ENCODE measurements at places on chromosomes 1 and 21.

DNA sequence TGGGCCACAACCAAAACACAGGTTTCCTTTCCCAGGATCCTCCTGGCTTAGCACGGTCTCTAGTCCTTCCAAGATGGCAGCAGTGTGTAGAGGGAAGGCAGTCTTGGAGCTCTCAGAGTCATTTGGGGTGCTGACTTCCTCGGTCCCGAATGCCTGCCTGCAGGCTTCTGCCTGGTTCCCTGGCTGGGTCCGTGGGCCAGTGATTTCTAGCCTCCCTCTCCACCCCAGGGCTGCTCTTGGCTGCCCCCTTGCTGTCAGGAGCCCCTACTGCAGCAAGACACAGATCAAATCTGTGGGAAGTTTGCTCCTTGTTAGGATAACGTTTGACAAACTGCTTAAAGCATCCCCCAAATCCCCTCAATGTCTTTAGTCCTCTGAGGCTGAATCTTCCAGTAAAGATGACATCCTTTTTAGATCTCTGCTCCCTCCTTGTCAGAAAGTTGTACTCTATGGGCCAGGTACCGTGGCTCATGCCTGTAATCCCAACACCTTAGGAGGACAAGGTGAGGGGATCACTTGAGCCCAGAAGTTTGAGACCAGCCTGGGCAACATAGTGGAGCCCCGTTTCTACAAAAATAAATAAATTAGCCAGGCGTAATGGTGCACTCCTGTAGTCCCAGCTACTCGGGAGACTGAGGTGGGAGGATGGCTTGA, 272.5 kb downstream of the RRAGC start:
- peak; percentile 82 for DNase-seq

- no peak for DNase-seq
Observed at GRCh38 chr1:192418552-192419285, 101.9 kb downstream of the RGS21 start.

DNA sequence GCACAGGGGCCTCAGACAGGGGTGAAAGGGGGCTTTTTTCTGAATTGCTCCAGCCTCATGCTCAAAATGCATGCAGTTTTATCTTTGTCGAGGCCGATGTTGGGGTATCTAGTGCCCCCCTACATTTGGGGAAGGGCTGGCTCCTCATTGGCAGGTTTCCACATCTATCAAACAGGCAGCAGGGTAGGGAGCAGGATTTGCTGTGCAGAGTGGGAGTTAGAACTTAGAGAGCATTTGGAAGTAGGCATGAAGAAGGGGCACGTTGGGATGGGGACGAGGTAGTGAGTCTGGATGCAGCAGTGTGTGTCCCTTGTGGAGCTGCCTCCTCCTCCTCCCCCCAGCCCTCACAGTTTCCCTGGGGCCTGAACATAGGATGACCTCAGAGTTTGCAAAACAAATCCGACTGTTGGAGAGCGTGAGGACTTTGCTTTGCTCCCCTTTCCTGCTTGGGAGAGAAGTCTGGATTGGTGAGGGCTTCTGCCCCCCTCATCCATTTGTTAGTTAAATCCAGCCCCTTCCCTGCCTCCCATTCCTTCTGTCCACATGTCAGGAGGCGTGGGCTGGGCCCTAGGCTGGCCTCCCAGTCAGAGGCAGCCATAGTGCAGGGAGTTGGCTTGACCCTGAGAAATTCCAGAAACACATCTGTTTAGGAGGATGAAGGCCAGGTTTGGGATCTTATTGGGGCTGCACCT, 36.9 kb upstream of the GPR37L1 start:
- peak; percentile 57 for DNase-seq

DNA sequence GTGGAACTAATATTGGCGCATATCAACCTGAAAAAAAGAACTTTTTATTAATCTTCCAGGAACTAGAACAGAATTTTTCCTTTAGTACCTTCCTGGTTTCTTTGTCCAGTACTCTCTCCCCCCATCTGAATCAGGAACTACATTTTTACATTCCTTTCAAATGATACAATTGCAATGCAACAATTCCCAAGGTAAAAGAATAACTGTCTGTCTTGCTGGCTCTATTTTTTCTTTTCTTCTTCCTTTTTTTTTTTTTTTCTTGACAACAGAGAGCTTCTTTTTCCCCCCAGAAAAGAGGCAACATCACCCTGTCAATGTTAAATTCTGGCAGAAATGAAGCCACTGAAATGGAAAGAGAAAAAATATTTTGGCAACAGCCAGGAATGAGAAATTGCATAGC, 4.5 kb upstream of the CD101 start:
- no peak for DNase-seq

DNA sequence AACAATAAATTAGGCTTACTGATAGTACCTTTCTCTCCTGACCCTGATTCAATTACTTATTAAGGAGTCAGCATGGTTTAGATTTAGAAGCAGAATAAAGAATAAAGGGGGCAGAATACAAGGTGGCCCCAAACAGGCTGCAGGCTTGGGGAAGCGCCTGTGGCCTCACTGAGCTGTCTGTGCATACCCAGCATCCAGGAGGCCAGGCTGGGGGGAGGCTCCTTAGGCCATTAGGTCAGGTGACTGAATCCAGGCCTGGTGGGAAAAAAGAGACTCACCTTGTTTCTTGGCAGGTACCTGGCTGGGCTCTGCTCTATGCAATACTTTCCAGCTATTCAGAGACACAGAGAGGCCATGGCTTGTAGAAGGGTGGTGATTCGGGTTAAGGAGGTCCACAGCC, 38.8 kb downstream of the PGBD5 start:
- no peak for DNase-seq

- no peak for DNase-seq
Observed at GRCh38 chr1:183106166-183106565, 79.9 kb upstream of the LAMC2 start.

DNA sequence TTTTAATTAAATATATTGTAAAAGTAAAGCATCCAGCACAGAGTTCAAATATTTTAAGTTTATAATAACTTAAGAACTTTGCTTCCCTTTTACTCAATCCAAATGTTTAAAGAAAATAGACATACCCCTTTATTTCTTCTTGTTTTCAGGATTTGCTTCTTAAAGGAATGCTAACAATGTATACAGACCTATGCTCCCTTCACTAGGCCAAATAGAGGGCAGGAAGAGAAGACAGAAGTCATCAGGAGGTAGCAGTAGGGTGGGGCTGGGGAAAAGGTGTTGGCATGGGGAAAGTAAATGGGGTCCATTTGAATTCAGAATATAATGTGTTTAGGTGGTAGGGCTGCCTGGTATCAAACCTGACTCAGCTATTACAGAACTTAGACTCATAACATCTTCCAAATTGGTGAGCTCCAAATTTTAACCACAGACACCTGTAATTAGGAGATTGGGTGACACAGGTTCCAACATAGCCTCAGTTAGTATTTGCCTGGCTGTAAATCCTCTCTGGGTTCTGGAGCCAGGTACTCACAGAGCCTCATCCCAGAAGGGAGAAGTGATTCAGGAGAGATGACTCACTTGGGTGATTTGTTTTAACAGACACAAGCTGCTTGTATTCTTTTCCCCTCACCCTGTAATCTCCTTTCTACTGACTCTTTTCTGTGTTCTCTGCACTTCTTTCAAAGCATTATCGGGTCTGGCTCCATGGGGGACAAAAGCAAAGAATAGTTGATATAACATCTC, 60.1 kb upstream of the DUSP10 start:
- DNase-seq = no peak

- no peak for DNase-seq
Observed at GRCh38 chr1:226882187-226882586, 11.8 kb downstream of the PSEN2 start.

- no peak for DNase-seq
Observed at GRCh38 chr1:64343823-64344190, 126.1 kb upstream of the CACHD1 start.

- no peak for DNase-seq
Observed at GRCh38 chr1:217029281-217030157, 306.3 kb upstream of the ESRRG start.

DNA sequence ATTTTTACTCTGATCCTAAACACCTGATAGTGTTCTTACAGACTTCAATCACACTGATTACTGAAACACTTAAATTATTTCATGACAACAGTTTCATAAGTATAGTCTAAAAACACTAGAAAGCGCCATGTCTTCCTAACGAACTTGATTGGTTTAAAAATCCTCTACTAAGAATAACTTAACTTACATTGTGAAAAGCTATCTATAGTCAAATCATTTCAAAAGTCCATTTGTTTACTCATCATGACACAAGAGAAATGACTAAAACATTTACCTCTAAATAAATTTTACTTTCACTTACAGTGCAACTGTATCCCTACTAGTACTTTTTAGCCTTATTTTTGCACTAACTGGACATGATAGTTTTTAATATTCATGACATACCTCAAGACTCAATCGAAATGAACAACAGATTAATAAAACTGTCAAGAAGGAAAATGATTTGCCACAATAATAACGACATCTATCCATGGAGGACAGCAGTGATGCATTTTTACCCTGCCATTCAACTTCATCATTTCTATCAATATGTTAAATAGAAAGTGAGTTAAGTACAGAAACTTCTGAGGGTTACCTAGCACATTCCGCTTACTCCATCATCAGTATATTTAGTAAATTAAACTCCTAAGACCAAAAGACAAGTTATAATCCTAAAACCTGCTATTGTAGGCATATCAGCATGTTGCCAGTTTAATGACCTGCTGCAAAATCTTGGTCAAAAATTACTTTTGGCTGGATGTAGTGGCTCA, 38.4 kb downstream of the AHCTF1 start:
- DNase-seq = no peak

DNA sequence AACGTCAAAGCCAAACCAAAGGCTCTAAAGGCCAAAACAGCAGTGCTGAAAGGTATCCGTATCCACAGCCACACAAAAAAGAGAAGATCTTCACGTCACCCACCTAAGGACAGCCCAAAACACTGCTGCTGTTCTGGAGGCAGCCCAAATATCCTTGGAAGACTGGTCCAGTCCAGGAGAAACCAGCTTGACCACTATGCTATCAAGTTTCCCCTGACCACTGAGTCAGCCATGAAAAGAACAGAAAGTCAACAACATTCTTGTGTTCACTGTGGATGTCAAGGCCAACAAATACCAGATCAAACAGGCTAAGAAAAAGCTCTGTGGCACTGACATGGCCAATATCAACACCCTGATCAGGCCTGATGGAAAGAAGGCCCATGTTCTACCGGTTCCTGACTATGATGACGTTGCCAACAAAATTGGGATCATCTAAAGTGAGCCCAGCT, 32.1 kb downstream of the ARID4B start:
- no peak for DNase-seq

DNA sequence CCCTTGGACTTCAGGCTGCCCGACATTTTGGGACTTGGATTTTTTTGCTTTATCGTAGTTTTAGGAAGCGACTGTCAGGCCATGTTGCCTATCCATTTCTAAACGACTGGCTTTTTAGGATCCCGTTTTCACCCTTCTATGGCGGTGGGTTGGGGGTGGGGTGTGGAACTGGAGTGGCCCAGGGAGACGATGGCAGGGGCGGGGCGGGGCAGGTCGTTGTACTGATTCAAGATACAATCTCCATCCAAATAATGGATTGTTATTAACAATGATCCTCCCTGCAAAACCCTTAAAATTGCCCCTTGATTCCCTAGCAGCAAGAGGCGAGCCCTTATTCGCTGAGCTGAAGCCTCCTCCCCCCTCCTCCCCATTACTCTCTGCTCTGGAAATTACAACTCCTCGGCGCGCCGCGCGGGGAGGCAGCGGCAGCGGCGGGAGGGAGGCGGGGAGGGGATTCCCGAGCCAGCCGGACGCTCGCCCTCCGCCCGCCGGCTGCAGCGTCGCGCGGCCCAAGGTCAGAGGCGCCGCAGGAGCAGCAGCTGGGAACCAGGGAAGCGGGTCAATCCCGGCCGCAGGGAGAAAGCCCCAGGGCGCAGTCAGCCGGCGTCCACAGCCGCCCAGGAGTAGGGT, at the start of gene TRIM67:
TSS of gene TRIM67 (plus strand) at position 392 of the 630 bp plus-strand sequence. CDS start 912 bp downstream, outside the sequence.
- peak; percentile 76 for DNase-seq

GRCh38 chr1:25501235-25502058, 42.0 kb upstream of the LDLRAP1 start:
- DNase-seq = peak; percentile 57

DNA sequence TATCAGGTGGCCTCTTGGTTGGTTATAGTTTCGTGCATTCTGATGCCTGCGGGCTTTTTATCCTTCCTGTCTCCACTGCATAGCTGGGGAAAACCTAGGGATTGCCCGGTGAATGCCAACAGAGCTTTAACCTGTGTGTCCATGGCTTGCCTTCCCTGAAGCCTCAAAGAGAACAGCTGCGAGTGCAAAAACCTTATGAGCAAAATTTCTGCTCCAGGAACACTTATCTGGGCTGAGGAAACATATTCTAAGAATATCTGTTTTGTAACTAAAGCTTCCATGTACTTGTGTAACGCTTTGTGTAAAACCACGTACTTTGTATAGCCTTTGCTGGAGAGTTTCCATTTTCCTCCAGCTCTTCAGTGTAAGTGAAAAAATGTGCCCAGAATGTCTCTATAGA, 7.2 kb downstream of the CNST start:
- DNase-seq = no peak

DNA sequence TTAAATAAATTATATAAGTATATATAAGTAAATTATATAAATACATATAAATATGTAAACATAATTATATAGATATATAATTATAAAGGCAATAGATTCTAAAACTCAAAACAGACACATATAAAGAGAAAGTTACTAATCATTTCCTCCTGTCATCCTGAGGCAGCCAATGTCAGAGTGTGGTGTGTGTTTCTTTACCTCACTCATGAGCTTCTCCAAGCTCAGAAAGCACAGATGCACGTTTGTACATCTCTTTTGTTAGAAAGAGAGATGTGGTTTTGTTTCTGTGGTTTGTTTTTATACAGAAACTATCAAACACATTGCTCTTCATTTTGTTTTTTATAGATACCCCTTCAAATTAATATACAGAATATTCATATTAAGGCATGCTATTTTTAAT, 594.8 kb downstream of the USP25 start:
- DNase-seq = no peak

- peak; percentile 37 for DNase-seq
Observed at GRCh38 chr1:92536980-92537884, 50.5 kb upstream of the GFI1 start.

- DNase-seq = no peak
Observed at GRCh38 chr1:6140413-6140812, 39.7 kb downstream of the CHD5 start.

Measured in HuH-7 (cell line).